ENCODE measurements at places on chromosomes 7 and 10.

DNA sequence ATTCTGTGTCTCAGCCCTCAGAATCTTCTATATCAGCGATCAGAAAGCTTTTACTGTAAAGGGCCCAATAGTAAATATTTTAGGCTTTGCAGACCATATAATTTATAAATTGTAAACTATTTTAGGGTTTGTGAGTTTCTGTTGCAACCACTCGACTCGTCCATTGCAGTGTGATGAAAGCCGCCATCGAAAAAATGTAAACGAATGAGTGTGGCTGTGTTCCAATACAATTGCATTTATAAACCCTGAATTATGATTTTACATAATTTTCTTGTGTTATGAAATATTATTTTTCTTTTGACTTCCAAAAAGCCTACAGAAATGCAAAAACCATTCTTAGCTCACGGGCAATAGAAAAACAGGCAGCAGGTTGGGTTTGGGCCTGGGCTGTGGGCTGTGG lies 62.5 kb upstream of the ADO start:
- no peak for DNase-seq

DNA sequence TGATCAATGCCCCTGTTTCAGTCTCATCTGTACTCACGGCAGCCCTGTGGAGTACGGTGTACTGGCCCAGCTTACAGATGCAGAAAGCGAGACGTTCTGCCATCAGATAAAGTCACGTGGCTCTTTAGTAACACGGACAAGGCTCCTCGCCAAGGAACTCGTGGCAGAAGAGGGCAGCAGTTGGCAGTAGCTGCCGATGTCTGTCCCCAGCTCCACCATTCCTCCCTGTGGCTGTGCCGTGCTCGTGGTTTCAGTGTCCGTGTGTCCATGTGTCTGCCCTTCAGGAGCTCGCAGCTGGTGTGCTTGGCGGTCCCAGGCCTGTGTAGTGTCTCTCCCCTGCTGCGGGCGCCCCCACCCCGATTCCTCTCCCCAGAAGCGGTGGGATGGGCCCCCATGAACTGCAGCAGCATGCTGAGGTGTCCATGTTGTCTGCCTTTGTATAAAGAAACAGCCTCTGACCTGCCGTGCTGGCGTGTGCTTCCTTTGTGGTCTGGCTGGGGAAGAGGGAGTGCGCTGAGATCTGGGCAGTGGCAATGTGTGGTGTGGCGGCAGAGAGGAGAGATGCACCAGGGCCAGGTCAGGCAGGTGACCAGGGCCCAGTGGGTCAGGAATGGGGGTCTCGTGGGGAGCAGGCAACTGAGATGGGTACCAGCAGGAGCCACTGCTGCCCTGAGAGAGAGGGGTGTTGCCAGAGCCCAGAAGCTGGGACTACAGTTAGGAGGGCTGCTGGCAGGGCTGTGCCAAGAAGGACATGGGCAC lies 9.8 kb downstream of the RHBDD2 start:
- no peak for DNase-seq

- DNase-seq = no peak
Measured at GRCh38 chr10:130807721-130808120, 503.8 kb downstream of the TCERG1L start.

DNA sequence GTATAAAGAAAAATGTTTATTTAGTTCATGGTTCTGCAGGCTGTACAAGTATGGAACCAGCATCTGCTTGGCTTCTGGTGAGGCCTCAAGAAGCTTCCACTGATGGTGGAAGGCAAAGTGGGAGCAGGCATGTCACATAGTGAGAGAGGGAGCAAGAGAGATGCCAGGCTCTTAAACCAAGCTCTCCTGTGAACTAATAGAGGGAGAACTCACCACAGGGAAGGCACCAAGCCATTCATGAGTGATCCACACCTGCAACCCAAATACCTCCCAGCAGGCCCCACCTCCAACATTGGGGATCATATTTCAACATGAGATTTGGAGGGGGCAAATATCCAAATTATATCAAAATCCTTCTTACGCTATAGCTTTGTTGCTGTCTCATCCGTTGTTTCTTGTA lies 113.1 kb downstream of the CPED1 start:
- no peak for DNase-seq

- DNase-seq = no peak
Measured at GRCh38 chr10:59387951-59388670, 25.8 kb upstream of the FAM13C start.

DNA sequence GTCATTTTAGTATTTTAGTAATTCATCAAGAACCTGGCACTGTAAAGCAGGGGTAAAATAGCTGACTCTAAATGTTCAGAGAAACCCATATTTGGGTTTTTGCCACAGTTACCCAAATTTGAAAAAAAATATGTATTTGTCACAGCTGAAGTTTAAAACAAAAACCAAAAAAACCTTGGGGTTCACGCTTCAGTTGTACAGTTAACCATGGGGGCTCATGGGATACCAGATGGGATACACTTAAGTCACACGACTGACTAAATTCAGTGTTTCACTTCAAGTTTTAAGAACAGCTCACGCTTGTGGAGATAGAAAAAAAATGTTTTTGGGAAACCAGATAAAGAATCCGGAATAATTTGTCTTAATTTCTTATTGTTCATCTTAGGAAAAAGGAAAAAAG lies 2.1 kb downstream of the ARL3 start:
- DNase-seq = no peak

DNA sequence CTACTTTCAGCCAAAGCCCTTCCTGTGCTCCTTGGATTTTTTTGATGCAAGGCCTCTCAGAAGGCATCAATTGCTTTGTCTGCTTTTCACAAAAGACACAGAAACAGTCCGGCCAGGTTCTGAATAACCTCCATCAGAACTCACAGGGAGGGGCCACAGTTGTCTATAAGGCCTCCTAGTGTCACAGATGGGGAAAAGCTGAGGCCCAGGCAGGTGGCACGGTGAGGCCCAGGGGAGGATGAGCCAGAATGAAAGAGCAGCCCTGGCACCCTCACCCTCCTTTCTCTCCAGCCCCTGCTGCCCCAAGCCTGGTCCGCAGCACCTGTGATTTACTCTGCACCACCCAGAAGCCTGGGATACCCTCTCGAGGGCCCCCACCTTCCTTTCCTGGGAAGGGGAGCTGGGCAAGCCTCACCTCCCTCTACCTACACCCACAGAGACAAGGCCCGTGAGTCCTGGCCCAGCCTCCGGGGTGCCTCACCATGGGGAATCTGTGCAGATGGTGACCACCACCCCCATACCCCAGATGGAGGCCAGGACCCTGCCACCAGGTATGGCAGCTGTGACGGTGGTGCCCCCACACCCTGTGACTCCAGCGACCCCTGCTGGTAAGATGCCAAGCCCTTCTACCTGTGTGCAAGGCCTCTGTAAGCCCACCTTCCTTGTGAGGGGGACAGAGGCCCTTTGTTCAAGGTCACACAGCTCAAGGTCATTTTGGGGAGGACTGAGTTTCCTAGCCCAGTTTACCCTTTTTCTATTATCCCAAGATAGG lies 26.2 kb upstream of the ZNF467 start:
- peak; percentile 38 for DNase-seq

Measured in NT2/D1 (cell line).